ENCODE measurements at places on chromosomes 3 and 15. TPM values are rescaled to one million over a fixed set of nuclear protein-coding genes. Genes with fewer than 3 reads are reported as not detected.

GRCh38 chr15:94383041-94383440 is 151.7 kb downstream of the MCTP2 start:
- no peaks in the 10 kb centered on the region for H3K36me3 ChIP-seq
- peaks cover 12% of the 10 kb centered on the region for H3K4me1 ChIP-seq
- no peak for DNase-seq
- no peaks in the 10 kb centered on the region for H3K27me3 ChIP-seq

DNA sequence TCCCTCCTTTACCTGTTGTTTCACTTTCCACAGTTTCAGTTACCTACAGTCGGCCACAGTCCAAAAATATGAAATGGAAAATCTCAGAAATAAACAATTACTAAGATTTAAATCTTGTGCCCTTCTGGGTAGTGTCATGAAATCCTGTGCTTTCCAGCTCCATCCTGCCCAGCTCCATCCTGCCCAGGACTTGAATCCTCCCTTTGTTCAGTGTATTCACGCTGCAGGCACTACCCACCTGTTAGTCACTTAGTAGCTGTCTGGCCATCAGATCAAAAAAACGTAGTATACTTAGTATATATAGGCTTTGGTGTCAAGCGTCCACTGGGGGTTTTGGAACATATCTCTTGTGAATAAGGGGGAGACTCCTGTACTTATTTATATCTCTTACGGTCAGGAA is 329.0 kb upstream of the SEMA6D start:
- H3K27ac ChIP-seq = no peak overlapping the region
- H3K36me3 ChIP-seq = no peaks in the 10 kb centered on the region
- no peak for DNase-seq
- H3K27me3 ChIP-seq = no peaks in the 10 kb centered on the region

DNA sequence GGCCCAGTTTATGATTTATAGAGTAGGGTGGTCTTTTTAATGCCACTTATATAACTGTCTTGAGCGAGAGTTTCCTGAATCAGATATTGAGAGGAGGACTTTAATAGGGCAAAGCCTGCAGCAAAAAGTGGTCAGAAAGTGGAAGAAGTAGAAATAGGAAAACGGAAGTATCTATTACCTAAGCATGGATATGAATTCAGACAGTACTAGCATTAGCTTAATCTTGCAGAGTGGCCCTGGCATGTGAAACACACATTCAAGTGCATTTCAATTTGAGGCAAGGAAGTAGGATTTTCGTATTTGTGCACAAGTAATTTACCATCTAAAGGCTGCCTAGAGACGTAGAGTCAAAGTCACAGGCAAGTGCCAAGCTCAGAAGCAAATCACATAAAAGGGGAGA is 622.3 kb downstream of the DIPK2A start:
- no peak for DNase-seq
- no peak overlapping the region for H3K27ac ChIP-seq
- no peaks in the 10 kb centered on the region for H3K27me3 ChIP-seq
- no peaks in the 10 kb centered on the region for H3K4me1 ChIP-seq
- H3K36me3 ChIP-seq = no peaks in the 10 kb centered on the region

The TAMM41 gene
- total RNA-seq = 52.2 TPM

The SLC2A2 gene
- not detected for total RNA-seq
